ENCODE measurements at places on chromosomes 2 and 18.

GRCh38 chr2:68916226-68916625 is 36.5 kb downstream of the GKN2 start:
- no peak for DNase-seq

GRCh38 chr2:235500761-235501672 is 7.2 kb downstream of the AGAP1 start:
- DNase-seq: no peak

GRCh38 chr18:59990121-59990823 is 90.5 kb downstream of the PMAIP1 start:
- DNase-seq: no peak

DNA sequence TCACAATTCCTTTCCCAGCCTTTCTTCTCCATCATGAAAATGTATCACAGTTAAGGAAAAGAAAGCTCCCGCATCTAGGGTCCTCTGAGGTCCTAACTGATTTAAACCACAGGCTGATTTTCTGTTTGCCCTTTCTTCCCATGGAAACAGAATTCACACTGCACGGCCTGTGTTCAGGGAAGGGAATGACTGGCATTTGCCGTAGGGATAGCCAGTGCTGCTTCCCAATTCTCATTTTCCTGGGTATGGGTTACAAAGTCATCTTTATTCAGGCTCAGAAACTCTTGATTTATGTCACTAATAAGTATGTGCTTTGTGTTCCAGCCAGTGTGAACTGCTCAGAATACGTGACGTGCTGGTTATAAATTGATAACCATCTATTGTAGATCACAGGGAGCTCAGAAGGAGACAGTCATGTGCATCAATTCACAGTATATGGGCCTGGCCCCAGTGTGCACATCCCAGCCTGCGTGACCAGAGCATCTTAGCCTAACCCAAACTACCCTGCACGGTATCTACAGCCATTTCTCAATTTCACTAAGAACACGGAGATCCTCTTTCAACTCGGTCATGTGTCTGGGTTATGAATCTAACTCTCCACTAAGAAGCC is 163.3 kb downstream of the LRRC30 start:
- no peak for DNase-seq

DNA sequence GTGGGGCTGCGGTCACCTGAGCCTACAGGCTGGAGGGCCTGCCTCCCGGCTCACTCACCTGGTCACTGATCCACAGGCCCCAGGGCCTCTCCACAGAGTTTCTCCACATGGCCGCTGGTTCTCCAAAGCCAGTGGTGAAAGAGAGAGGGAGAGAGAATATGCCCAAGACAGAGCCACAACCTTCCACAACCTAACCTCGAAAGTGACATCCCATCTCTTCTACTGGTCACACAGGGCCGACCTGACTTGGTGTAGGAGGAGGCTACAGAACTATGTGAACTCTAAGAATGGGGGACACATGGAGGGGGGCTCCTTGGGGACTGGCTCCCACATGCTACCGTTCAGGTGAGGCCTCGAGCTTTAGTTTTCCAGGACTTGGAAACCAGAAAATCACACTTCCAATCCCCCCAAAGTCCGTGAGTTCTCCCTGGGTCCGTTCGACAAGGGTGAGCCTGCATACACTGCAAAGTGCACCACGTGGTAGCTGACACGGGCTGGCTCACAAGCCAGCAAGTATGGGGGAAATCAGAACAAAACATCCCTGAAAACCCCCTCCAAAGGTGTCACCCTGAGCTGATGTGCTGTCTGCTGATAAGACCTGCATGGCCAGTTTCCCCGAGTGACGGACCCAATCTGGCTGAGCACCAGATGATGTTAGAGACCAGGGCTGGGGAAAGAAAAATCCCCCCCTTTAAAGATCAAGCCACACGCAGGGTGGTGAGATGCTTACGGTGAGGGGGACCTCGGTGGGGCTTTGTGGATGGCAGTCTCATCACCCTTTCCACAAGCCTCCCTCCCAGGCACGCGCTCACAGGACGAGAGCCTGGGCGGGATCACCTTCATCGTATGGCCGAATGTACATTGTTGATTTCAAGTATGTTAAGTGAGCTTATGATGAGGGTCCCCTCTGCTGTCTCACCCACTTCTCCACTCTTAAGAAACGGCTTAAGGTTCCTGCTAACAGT is 54.2 kb upstream of the SEMA4C start:
- no peak for DNase-seq

GRCh38 chr2:32384529-32384928 is 27.7 kb downstream of the BIRC6 start:
- DNase-seq: no peak

- DNase-seq: no peak
Measured at GRCh38 chr2:86631846-86632485, 8.3 kb upstream of the RNF103 start.

- DNase-seq: no peak
Measured at GRCh38 chr2:187842978-187843847, 289.0 kb upstream of the TFPI start.

DNA sequence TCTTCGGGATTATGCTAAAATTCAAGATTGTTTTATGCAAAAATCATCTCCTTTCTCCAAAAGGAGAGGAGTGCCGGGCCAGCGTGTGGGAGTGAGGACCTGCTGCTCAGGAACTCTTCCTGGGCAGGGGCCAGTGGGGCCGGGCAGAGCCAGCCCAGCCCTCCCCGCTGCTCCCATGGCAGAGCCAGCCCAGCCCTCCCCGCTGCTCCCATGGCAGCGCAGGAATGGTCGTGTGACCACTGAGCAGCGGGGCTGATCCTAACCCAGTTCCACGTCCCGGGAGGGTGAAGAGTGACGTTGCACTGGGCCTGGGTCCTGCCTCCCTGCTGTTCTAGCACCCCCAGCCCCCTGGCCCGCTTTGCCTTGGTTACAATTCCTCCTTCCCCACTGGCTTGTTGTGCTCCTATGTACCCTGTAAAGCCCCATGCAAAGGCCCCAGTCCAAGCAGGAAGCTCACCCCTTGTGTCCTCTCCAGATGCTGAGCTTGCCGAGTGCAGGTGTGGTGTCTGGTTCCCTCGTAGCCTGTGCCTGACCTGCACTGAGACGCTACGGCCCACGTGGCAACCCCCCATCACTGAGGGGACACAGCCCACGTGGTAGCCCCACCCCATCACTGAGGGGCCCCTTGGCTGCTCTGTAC is 11.4 kb upstream of the NEU4 start:
- no peak for DNase-seq

DNA sequence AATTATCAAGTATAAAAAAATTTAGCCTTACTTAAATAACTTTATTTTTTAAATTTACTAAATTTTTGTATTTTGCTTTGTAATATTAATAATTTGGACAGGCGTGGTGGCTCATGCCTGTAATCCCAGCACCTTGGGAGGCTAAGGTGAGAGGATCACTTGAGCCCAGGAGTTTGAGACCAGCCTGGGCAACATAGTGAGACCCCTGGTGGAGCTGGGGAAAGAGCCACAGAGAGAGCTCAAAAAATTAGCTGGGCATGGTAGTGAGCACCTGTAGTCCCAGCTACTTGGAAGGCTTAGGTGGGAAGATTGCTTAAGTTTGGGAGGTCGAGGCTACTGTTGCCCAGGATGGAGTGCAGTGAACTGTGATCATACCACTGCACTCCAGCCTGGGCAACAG is 143.5 kb downstream of the B3GNT2 start:
- no peak for DNase-seq

GRCh38 chr2:12675801-12676200 is 40.9 kb upstream of the TRIB2 start:
- DNase-seq: no peak

DNA sequence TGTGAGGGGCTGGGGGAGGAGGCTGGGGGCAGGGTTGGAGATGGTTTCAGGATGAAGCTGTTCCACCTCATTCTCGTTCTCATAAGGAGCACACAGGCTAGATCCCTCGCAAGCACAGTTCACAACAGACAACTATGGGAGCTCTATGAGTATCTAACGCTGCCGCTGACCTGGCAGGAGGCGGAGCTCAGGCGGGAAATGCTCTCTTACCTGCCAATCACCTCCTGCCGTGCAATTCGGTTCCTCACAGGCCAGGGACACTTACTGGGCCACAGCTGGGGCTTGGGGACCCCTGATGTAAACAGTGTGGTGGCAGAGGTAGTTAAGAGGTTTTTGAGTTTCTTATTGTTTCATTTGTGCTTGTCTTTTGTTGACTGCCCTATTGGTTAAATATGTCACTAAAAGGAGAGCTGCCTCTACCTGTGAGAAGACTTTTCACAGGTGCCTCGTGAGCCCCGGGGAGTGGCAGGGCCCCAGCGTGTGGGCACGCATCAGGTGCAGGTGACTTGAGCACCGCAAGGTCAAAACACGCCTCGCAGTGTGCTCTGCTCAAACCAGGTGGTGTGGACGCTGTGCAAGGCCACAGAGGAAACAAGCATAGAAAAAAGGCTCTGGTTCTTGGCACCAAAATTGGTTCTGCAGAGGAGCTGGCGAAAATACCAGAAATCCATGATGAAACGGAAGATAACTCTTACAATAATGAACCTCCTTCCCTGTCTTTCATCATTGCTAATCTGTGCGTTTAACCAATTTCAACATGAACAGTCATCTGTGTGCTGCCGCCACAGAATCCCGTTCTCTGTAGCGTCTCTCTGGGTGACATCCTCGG is 10.2 kb downstream of the MLPH start:
- DNase-seq: no peak

DNA sequence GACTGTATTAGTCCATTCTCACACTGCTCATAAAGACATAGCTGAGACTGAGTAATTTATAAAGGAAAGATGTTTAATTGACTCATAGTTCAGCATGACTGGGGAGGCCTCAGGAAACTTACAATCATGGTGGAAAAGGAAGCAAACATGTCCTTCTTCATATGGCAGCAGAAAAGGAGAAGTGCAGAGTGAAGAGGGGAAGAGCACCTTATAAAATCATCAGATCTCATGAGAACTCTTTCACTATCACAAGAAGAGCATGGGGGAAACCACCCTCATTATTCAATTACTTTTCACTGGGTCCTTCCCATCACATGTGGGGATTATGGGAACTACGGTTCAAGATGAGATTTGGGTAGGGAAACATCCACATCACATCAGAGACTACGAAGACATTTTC is 43.0 kb upstream of the CAVIN2 start:
- no peak for DNase-seq

GRCh38 chr18:37289423-37289822 is 276.2 kb downstream of the CELF4 start:
- no peak for DNase-seq

GRCh38 chr2:3386448-3386958 is 7.0 kb downstream of the TRAPPC12 start:
- DNase-seq: no peak

GRCh38 chr18:6921571-6921970 is 192.1 kb downstream of the ARHGAP28 start:
- no peak for DNase-seq

GRCh38 chr2:69453475-69454129 is 16.4 kb upstream of the NFU1 start:
- no peak for DNase-seq

DNA sequence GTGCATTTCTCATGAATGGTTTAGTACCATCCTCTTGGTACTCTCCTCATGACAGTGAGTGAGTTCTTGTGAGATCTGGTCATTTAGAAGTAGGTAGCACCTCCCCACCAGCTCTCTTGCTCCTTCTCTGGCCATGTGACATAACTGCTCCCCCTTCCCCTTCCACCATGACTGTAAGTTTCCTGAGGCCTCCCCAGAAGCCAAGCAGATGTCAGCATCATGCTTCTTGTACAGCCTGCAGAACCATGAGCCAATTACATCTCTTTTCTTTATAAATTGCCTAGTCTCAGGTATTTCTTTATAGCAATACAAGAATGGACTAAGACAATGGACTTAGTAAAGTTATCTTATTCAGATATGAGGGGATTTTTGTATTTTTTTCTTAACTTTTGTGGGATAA is 43.0 kb downstream of the FTCDNL1 start:
- no peak for DNase-seq
